ENCODE measurements at places on chromosomes 4 and X.

DNA sequence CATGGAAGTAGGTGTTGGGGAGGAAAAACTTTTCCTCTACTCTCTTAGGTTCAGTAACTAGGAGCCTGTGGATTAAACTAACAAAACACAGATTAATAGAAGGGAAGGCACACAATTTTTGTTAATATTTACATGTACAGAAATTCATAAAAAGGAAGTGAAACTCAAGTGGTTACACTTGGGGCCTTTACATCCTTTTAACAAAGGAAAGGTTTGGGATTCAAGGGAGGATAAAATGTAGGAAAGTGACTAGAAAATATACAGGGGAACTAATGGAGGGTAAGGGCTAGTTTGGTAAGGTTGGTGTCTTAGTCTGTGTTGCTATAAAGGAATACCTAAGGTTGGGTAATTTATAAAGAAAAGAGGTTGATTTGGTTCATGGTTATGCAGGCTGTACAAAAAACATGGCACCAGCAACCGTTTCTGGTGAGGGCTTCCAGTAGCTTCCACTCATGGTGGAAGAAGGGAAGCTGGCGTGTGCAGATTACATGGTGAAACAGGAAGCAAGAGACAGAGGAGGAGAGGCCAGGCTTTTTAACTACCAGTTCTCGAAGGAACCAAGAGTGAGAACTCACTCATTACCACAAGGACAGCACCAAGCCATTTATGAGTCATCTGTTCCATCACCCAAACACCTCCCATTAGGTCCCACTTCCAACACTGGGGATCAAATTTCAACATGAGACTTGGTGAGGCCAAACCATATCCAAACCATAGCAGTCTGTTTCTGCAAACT, 124.4 kb downstream of the CHRDL1 start:
- no peak for DNase-seq

DNA sequence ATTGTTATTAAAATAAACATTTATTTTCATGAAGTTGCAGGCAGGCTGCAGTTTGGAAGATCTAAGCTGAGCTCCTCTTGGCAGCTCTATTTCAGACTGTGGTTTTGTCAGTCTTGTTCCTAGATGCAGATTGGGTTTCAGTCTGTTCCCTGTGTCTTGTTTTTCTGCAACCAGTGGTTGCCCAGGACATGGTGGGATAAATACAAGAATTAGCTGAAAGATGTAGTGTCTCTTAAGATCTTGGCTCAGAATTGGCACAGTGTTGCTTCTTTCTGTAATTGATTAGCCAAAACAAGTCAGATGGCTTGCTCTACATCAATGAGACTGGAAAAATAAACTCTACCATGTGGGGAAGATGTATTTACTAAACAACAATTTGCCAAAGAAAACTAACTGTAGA, 283.0 kb upstream of the BOD1L1 start:
- DNase-seq = no peak

GRCh38 chr4:111937368-111937767, 207.9 kb upstream of the FAM241A start:
- no peak for DNase-seq

- DNase-seq = no peak
Observed at GRCh38 chr4:15691346-15692135, 9.9 kb downstream of the FAM200B start.

- DNase-seq = no peak
Observed at GRCh38 chrX:115650916-115651315, 89.9 kb downstream of the PLS3 start.

GRCh38 chrX:102767287-102767686, 46.7 kb downstream of the GPRASP3 start:
- no peak for DNase-seq

GRCh38 chrX:119552508-119552907, 12.7 kb downstream of the STEEP1 start:
- no peak for DNase-seq

- DNase-seq = no peak
Observed at GRCh38 chr4:132266374-132266773, 882.7 kb upstream of the PCDH10 start.

- DNase-seq = peak; percentile 51
Observed at GRCh38 chr4:2287594-2287915, 25.6 kb upstream of the MXD4 start.

- DNase-seq = no peak
Observed at GRCh38 chr4:119471259-119471658, 149.3 kb upstream of the FABP2 start.

- no peak for DNase-seq
Observed at GRCh38 chr4:10959586-10959985, 275.0 kb upstream of the CLNK start.

- DNase-seq = no peak
Observed at GRCh38 chr4:95129821-95130311, 372.1 kb downstream of the BMPR1B start.

- DNase-seq = no peak
Observed at GRCh38 chr4:30413915-30414314, 306.3 kb upstream of the PCDH7 start.

- DNase-seq = no peak
Observed at GRCh38 chr4:41472081-41472480, 65.9 kb upstream of the LIMCH1 start.

GRCh38 chr4:7273738-7274297, 81.5 kb downstream of the SORCS2 start:
- no peak for DNase-seq

GRCh38 chrX:53223068-53223693, 1.8 kb downstream of the KDM5C start:
- DNase-seq = no peak

GRCh38 chr4:164937576-164938270, 39.7 kb downstream of the TRIM61 start:
- no peak for DNase-seq

- no peak for DNase-seq
Observed at GRCh38 chrX:154529206-154529612, 13.2 kb upstream of the FAM3A start.

DNA sequence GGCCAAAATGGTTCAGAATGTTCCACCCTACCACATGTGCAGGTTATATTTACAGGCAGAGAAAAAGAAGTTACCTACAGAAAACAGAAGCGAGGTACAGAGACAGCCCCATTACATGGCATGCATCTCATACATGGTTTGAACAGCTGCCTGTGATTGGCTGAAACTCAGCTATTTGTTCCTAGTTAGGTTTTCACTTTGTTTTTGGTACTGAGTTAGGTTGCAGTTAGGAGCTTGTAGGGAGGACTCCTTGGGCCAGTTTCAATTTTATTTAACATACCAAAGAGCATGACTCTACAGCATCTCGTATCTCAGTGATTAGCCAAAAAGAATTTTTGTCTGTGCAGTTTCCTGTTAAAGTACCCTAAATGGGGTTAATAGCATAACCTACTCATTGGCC, 392.0 kb downstream of the MAPK10 start:
- DNase-seq = no peak

- no peak for DNase-seq
Observed at GRCh38 chr4:151624626-151625565, 135.9 kb downstream of the GATB start.

GRCh38 chr4:85610450-85610849, 135.5 kb downstream of the ARHGAP24 start:
- no peak for DNase-seq

- no peak for DNase-seq
Observed at GRCh38 chr4:81432825-81433224, 38.9 kb downstream of the RASGEF1B start.

- DNase-seq = no peak
Observed at GRCh38 chr4:142292231-142292630, 553.9 kb downstream of the INPP4B start.

- no peak for DNase-seq
Observed at GRCh38 chr4:89757154-89757719, 79.7 kb downstream of the SNCA start.

DNA sequence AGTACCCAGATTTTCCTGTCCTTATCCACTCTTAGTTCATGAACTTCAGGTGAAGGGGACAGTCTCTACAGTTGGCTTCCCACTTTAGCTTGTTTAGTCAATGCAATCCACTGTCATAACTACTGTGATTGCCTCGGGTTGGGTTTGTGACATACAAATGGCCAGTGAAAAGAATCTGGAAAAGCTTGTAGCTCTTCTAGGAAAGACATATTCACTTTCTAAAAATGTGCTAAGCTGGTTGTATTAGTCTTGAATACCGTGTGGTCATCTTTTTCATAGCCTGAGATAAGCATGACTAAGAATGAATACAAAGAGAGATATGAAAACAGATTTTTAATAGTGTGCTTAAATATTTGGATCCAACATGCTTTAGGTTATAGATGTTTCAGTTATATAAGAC, 1443.5 kb upstream of the IGFBP7 start:
- no peak for DNase-seq

- no peak for DNase-seq
Observed at GRCh38 chrX:46716796-46717195, 42.1 kb downstream of the SLC9A7 start.

DNA sequence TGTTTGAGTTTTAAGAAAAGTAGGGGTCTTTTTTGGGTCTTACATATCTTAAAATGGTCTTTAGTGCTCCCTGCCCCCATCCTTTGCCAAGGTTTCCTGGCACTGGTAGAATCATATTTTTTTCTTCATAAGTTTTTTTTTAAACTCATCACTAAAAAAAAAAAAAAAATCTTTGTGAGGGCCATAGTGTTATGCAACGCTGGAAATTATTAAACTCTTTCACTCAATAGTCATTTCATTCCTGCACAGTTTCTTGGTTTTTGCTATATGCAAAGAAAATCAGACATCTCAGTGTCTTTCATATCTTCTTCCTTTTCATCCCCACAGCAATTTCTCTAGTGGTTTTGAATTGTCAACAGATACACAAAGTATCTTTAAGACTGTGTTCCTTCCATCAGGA, 95.6 kb downstream of the TMA16 start:
- DNase-seq = no peak

DNA sequence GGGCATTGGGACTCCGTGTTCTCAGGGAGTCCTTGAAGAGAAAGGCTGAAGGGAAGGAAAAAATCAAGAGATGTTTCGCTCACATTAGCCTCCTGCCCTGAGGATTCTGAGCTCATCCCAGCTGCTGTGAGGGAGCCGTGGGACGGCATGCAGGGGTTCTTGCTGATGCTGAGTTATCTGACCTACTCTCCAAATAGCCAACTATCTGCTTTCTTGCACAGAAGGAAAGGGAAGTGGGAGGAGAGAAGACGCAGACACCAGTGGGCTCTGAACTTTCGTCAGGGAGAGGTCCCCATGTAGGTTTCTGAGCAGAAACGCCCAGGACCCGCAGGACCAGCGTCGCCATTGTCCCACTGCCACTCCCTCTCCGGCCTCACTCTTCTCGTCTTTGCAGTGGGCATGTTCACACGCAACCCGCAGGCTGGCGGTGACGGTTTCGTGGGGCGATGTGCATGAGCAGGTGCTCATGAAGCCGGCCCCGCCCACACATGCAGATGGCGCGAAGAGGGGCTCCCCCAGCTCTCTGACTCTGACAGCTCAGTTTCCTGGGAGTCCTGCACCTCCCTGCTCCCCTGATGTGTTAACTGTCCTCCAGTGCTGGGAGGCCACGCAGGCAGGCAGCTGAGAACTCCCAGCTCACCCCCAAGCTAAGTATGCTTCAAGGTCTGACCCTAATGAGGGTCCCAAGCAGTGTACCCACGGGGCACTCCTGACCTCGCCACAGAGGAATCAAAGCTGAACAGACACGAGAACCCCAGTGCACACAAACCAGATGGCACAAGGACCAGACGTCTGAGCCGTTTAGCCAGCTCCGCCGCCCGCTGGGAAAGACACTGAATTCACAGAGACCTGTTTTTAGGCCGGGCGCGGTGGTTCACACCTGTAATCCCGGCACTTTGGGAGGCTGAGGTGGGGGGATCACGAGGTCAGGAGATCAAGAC, 13.6 kb upstream of the ABLIM2 start:
- DNase-seq = peak; percentile 55

DNA sequence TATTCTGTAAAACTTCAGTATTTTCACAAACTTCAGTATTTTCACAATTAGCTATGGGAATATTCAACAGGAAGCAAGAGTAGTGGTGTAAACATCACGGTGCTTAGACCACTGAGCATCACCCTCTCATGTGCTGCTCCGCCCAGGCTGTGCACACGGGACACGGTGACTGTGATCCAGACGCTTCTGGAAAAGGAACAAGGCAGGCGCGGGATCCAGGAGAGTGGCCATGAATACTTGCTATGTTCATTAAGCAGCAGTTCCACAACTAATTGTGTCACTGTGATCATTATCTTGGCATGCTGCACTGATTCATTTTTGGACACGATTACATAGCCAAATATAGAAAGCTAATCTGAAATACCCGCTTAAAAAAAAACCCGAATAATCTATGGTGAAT, 19.6 kb upstream of the FAT1 start:
- no peak for DNase-seq

- DNase-seq = peak; percentile 81
Observed at GRCh38 chr4:25970226-25970675, 56.2 kb downstream of the SMIM20 start.

DNA sequence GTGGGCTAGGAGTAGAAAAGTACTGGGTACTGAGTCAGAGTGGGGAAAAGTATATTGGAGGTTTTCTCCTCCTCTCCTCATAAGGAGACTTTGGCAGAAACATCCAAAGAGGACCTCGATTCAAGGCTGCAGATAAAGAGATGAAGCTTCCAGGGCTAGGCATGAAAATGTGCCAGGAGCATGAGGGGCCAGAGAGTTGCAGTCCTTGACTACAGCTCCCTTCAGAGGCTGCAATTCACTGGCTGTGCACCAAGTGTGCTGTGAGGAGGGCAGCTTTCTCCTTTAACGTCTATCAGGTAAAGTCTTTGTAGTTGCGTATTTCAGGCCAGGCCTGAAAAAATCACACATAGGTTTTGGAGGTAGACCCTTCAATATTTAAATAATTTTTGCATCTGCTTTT, 174.9 kb upstream of the VEGFC start:
- no peak for DNase-seq

- DNase-seq = no peak
Observed at GRCh38 chr4:71526637-71527406, 188.0 kb downstream of the SLC4A4 start.

DNA sequence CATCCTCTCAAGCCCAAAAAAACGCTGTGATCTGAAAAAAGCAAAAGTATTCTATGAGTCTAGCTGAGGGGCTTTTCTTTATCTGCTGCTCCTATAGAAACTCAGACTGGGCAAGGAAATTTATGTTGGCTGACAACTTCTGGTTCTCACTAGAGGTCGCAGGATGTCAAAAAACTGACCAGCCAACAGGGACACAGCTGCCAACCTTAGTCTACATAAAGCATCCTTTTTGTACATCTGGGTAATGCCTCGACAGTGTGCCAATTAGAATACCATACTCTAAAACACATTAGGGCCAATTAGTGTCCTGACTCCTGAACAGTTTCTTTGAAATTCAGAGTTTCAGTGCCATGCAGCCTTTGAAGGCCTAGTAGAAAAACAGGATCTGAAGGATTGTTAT, 8.8 kb upstream of the TLL1 start:
- DNase-seq = no peak

GRCh38 chrX:17736478-17736855, 826 bp upstream of the SCML1 start:
- no peak for DNase-seq

DNA sequence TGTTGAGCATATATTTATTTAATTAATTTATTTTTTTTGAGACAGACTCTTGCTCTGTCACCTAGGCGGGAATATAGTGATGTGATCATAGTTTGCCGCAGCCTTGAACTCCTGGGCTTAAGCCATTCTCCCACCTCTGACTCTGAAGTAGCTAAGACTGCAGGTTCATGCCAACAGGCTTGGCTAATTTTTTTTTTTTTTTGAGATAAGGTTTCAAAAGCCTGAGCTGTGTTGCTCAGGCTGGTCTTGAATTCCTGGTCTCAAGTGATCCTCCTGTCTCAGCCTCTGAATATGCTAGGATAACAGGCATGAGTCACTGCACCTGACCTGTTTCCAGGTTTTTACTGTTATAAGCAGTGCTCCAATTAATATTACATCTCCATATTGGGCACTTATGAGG, 4.8 kb downstream of the ADD1 start:
- DNase-seq = no peak

Data from Right ventricle myocardium inferior (tissue), 1 donor.